Muscle of back (tissue), 13 donors: ENCODE measurements at places on chromosomes 13 and 19. TPM values are rescaled to one million over a fixed set of nuclear protein-coding genes. Genes with fewer than 3 reads are reported as not detected.

ATP8B3 gene
- polyA plus RNA-seq, result 0.62 TPM

KLK6 gene
- polyA plus RNA-seq, result 0.26 TPM

FXYD3 gene
- polyA plus RNA-seq, result 0.46 TPM

DNA sequence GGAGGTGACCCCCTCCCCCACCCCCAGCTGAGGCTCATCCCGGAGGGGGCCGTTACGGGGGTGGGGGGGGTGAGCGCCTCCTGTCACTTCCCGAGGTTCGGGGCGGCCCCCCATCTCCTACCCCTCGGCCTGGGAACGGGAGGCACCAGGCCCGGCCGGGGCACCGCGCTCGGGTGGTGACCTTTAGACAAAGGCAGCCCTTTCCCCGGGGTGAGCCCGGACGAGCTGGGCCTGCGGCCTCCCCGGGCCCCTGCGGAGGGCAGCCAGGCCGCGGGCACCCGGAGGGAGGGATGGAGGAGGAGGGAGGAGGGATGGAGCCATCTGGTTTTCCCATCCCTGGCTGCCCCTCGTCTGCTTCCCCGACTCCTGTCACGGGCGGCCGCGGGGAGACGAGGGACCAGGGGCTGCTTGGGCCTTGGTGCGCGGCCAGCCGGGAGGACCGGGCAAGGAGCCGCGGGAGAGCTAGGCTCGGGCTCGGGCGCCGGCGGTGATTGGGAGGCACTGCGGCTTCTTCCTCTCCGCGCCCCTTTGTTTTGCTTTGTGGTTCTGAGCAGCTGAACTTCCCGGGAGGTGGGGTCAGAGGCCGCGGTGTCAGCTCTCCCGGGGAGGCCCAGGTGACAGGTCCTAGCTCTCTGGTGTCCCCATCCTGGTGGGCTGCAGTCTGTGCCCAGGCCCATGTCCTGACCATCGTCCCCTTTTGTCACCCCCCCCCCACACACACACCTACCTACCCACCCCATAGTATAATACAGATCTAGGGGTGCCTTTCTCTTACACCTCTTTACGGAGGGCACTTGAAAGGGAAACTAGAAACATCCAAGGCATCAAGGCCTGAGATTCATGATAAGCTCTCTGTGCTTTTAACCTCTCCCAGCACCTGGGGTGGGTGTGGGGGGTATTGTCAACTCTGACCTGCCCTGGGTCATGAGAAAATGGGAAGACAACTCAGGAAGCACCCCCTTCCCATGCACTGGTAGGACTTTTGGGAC is 1.3 kb downstream of the BICRA start:
- no peak for DNase-seq

DNA sequence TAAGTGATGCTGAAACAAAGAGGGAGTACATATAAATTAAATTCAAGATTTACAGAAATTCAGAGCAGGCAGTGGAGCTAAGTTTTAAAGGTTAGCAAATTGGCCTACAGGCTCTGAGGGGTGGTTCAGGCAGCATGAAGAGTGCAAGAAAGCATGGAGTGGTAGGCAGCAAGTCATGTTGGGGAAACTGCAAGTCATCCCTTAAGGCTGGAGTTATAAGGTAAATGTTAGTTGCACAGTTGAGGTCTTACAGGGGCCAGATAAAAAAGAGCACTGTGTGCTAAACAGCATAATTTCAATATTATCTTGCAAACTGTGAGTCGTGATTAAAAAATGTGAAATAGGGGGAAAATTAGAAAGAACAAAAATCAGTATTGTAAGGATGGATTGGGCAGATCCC is 106.2 kb downstream of the VWA8 start:
- no peak for DNase-seq

DNA sequence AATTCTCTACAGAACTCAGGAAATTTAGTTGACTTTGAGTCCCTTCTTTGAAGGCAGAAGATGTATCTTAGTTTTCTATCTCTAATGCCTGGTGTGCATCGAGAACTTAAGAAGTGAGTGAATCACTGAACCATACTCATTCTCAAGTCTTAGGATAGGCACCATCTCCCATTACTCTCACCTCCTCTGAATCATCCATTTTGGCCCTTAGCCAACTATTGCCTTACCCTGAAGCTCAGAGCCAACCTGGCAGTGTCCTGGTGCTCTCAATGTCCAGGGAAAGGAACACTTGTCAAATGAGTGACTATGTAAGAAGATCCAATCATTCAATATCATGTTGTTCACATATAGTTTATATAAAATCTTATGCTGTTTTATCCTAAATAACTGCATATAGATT is 146.6 kb downstream of the RGCC start:
- no peak for DNase-seq

- no peak for DNase-seq
Observed at GRCh38 chr19:1424192-1424955, 13.8 kb upstream of the RPS15 start.

GRCh38 chr19:42455086-42455485 is 12.3 kb upstream of the CXCL17 start:
- DNase-seq, result no peak
